ENCODE measurements at places on chromosomes 5 and 9. TPM values are rescaled to one million over a fixed set of nuclear protein-coding genes. Genes with fewer than 3 reads are reported as not detected.
A peak's percentile ranks its signal among the peaks of the same experiment; 100 is the strongest.

AIF1L gene
- not detected for polyA plus RNA-seq

ZNF354C gene
- polyA plus RNA-seq: 0.40 TPM

CBY3 gene
- 1.3 TPM for polyA plus RNA-seq

BSPRY gene
- polyA plus RNA-seq: 1.9 TPM

PPP2R2B gene
- polyA plus RNA-seq: 35.6 TPM

RANBP17 gene
- polyA plus RNA-seq: 0.91 TPM

PKN3 gene
- polyA plus RNA-seq: 3.9 TPM

DOCK8 gene
- 81.9 TPM for polyA plus RNA-seq

KIAA0825 gene
- 0.58 TPM for polyA plus RNA-seq

CYSRT1 gene
- not detected for polyA plus RNA-seq

DMRT3 gene
- polyA plus RNA-seq: not detected

ADAMTSL1 gene
- polyA plus RNA-seq: not detected

ANKS6 gene
- 3.7 TPM for polyA plus RNA-seq

GEMIN5 gene
- 10.2 TPM for polyA plus RNA-seq

ORM2 gene
- not detected for polyA plus RNA-seq

ADAMTS2 gene
- 0.03 TPM for polyA plus RNA-seq

- DNase-seq: peak; percentile 36
Measured at GRCh38 chr9:96203867-96204501, 98.0 kb downstream of the HSD17B3 start.

GRCh38 chr5:73495772-73496335 lies 2.4 kb upstream of the BTF3 start:
- DNase-seq: no peak

DNA sequence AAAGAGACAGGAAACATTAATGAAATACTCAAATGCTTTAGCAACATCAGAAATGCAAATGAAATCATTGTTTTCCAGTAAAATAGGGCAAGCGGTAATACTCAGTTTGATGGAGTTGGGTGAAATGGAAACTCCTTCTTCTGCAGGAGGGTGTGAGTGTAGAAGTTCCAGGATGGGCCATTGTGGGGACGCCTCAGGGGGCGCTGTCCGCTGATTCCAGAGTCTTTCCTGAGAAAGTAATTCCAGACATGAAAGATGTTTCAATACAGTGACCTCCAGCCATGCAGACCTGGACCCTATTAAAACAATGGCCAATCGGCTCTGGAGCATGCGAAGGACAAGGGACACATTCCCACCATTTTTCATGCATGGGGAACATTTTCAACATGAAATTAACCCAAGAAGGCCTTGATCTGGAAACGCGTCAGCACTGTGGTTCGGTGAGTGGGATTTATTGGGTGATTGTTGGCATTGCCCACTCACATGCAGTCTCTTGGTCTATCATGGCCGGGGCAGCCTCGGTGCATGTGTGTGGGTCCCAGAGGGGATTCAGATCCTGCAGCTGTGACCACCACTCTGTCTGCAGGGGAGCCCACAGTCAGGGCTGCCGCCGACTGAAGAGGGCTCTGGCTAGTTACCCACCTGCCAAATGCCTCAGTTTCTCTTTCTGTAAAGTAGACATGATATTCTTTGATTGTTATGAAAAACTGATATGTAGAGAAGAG lies 132.6 kb upstream of the IRX4 start:
- no peak for DNase-seq

- no peak for DNase-seq
Measured at GRCh38 chr5:127950707-127951391, 132.7 kb upstream of the SLC12A2 start.

DNA sequence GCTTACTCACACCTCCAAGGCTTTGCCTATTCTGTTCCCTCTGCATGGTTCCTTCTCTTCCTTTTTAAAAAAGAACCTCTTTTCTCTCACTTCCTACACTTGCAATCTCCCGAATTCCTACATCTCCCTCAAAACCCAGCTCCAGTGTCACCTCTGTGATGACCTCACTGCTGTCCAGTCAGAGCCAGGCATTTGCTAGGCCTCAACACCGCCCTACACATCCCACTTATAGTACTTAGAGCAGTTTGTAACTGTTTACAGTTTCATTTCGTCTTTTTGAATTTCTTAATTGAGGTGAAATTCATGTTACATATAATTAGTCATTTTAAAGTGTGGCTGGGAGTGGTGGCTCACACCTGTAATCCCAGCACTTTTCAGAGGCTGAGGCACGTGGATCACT lies 30.8 kb downstream of the CD14 start:
- DNase-seq: no peak

- DNase-seq: no peak
Measured at GRCh38 chr9:129068110-129068509, 12.8 kb upstream of the DOLPP1 start.

- DNase-seq: peak; percentile 64
Measured at GRCh38 chr9:130461218-130461630, 16.5 kb downstream of the ASS1 start.

DNA sequence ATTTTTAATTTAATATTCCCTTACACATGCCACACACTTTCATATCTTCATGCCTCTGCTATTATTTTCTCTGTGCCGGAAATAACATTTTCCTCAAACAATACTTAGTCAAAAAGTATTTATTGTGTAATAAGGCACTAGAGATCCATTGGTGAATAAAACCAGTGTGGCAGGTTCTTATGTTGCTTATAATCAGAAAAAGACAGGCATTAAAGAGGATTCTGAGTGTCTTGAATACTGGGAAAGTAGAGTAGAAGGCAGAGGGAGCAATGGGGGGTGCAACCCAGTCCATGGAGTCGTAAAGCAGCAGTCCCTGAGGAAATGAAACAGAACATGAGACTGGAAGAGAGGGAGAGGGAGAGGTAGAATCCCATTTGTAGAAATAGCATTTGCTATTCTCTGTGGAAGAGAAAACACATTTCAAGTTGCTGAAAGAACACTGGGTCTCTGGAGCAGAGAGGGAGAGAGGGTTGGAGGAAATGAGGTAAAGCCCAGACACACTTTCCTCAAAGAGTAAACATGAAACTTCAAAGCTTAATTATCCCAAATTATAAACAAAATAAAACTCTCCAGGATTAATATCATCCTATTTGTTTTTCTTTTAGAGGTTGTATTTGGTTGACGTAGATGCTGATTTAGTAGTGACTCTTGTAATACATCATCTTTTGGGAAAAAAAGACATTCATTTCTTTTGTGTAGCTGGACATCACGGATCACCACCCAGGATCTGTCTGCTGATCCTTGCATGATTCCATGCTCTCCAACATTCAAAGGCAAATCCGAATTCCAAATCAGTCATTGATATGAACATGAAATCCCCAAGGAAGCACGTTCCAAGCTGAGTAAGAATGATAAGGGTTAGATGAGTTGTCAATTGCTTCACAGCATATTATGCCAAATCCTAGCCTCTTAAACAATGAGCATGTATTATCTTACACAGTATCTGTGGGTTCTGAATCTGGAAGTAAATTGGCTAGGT lies 37.4 kb upstream of the GRAMD2B start:
- no peak for DNase-seq

GRCh38 chr5:66617226-66617861 lies 21.2 kb downstream of the MAST4 start:
- no peak for DNase-seq

DNA sequence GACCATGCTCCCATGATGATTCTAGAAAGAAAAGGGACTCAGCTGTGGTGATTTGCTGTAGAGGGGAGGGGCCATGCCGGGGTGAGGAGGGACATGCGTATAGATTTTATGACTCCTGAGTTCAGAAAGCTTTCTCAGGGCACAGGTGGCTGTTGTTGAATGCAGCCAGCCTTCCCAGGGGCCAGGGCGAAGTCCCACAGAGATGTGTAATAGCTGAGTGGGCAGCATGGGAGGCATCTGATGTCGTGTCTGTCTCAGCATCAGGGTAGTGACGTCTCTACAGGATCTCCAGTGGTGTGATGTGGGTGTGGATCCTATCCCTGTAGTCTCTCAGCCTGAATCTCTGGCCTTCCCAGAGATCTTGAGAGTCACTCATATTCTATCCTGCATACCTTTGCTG lies 7.8 kb upstream of the BOD1 start:
- DNase-seq: no peak

GRCh38 chr9:131228988-131229387 lies 47.3 kb downstream of the FAM78A start:
- no peak for DNase-seq

GRCh38 chr5:177610770-177611445 lies 11.0 kb downstream of the B4GALT7 start:
- no peak for DNase-seq

- DNase-seq: no peak
Measured at GRCh38 chr5:53469946-53470687, 10.3 kb upstream of the FST start.

- DNase-seq: no peak
Measured at GRCh38 chr5:37619353-37619752, 220.5 kb downstream of the GDNF start.

DNA sequence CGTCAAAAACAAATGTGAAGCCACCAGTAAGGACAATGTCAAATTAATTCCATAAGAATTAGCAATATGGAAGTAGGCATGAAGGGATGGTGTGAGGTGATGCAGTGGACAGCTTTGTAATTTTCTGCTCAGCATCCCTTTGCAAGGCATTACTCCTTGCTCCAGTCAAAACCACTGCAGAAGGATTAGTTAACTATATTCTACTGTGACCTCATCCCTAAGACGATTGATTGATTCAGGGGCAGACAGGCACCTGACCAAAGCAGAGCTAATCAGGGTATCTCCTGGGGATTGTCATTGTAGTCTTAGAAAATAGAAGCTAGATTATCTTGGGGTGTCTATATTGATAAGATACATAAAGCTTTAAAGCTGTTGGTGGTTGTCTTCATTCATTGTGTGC lies 98.7 kb downstream of the NMUR2 start:
- no peak for DNase-seq

- DNase-seq: no peak
Measured at GRCh38 chr9:88221105-88221504, 82.8 kb upstream of the SPATA31C2 start.

DNA sequence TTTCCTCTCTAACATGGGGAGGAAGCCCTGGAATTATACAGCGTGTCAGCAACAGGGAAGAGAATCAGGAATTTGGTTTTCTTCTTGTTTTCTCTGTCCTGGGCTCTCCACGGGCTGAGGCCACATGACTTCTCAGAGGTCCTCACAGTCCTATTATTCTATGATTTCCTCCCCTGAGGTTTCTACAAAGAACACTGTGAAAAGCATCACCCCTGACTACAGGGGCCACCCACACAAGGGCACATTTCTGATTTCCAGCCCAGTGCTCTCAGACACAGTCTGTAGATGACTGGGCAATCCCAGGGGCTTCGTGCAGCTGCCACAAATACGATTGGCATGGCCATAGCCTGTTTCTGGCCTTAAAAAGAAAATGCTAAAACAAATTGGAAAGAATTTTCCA lies 284.9 kb downstream of the CEMIP2 start:
- DNase-seq: no peak

- no peak for DNase-seq
Measured at GRCh38 chr5:72472031-72472430, 35.2 kb downstream of the ZNF366 start.

DNA sequence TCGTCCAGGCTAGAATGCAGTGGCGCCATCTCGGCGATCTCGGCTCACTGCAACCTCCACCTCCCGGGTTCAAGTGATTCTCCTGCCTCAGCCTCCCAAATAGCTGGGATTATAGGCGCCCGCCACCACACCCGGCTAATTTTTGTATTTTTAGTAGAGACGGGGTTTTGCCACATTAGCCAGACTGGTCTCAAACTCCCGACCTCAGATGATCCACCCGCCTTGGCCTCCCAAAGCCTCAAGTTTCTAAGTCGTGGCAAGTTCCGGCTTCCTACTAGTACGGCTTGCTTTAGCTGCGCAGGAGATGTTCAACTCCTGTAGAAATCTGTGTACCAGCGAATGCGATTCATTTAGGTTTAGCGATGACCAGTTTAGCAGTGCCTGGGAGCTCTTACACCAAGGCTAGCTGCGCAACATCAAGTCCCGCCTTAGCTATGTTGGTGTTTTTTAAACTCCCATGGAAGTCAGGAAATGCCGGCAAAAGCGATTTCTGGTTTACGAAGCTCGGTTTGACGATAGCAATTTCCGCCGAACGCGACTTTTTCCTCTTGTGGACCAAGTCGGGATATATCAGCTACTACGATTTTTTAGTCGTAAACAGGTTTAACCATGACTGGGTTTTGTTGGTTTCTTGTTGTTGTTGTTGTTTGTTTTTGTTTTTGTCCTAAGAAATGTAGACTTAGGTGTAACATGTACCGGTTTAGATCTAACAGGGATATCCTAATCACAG lies 46.4 kb downstream of the ANXA2R start:
- DNase-seq: peak; percentile 81

GRCh38 chr5:54514841-54515432 lies 2.6 kb upstream of the SNX18 start:
- no peak for DNase-seq

GRCh38 chr9:136619742-136620440 lies 42.8 kb upstream of the EGFL7 start:
- peak; percentile 73 for DNase-seq

- no peak for DNase-seq
Measured at GRCh38 chr5:41707853-41708603, 162.2 kb downstream of the OXCT1 start.

GRCh38 chr9:81530310-81530810 lies 159.0 kb downstream of the TLE1 start:
- DNase-seq: no peak

GRCh38 chr9:110978516-110978915 lies 59.8 kb downstream of the LPAR1 start:
- DNase-seq: no peak

DNA sequence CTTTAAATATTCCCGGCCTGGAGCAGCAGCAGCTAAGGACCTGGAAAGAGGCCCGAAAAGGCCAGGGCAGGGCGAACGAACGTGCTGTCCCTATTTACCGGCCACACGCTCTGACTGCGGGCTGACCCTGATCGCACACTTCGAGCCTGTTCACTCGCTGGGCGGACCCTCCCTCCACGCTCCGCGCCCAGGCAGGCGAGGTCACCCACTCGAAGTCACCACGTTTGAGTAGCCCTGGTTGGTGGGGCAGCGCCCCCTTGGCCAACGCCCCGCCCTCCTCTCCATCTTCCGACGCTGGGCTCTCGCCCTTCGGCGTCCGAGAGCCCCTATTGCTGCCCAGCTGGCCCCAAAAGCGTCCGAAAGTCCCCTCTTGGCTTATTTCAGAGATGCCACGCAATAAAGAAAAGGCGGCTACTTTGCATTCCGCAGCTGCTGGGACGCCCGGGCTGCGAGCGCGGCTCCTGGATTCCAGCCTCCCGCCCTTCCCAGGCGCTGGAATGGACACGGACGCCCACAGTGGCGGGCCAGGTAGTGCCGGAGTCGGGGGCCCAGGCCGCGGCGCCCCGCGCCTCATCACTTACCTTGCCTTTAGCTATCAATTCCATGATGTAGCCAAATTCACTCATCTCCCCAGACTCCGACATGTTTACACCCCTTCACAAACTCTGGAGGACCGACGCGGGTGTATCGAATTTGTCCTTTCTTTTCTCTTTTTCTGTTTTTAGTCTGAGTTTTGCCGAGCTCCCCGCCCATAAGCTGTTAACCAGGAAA lies 9.9 kb upstream of the TRIM36 start:
- peak; percentile 26 for DNase-seq

- no peak for DNase-seq
Measured at GRCh38 chr9:16406526-16407225, 463.8 kb downstream of the BNC2 start.

Data from immature natural killer cell (primary cell).